ENCODE measurements at places on chromosomes 3 and 15.

DNA sequence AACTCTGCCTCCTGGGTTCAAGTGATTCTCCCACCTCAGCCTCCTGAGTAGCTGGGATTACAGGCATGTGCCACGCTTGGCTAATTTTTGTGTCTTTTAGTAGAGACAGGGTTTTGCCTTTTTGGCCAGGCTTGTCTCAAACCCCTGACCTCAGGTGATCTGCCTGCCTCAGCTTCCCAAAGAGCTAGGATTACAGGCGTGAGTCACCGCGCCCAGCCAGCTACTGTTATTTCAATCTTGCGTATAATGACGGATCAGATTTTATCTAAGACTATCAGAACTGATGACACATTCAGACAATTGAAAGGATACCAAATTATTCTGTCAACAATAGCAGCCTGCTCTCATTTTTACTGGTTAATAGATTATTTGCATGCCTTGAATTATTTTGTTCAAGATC, 612.2 kb downstream of the ZIC1 start:
- DNase-seq, result no peak

GRCh38 chr3:42014921-42015533, 53.1 kb upstream of the ULK4 start:
- no peak for DNase-seq

DNA sequence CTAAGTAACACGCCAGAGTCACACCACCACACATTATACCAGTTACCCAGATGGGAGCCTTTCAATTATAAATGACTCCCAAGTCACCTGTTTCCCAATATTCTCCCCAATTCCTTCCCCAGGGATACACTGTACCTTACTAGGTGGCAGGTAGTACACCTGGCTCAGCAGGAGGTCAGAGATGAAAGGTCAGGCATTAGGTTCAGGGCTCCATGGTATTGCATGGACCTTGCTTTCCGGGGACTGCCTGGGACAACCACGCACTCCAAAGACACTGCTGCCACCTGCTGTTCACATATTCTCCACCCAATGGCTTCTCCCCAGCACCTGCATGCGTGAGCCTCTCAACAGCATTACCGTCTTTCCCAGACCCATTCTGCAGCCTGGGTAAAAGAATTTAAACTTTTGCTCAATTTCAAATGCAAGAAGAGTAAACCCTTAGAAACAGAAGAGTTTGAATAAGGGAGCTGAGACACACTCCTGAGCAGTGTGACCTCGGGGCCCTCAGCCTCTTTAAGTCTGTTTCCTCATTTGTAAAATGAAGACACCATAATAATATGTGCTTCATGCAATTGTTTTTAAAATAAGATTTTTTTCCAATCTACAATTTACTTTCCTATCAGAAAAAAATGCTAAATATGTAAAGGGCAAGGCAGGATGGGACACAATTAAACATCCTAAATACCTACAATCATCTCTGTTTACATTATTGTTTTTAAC, 28.0 kb upstream of the LACTB start:
- DNase-seq, result no peak

DNA sequence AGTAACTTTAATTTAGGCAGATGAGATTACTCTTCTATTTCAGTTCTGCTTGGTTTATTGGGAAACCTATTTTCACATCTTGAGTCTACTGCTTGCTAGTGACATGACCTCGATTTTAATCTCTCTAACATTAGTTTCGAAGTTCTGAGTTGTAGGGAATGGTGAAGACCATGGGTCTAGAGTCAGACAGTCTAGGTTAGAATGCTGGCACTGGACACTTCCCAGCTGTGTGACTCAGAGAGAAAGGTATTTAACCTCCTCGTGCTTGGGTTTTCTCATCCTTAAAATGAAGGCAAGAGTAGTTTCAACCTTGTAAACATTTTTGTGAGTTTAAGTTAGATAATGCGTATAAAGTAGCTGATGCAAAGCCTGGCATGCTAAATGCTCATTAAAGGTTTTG, 422.1 kb downstream of the GRM7 start:
- DNase-seq, result no peak

DNA sequence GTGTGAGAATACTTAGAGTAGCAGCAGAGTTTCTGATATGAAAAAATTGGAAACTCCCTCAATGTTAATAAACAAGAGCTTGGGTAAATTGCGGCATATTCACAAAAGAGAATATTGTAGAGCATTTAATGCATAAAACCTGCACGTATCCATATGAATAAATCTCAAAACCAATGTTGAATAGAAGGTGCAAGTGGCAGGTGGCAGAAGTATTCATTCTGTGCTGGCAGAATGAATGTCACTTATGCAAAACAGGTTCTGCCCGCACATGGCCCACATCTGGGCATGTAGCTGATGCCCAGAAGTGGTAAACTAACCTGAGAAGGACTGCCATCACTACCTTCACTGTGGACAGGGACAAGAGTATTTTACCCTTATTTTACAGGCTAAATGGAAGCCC, 14.1 kb upstream of the PRSS50 start:
- no peak for DNase-seq

DNA sequence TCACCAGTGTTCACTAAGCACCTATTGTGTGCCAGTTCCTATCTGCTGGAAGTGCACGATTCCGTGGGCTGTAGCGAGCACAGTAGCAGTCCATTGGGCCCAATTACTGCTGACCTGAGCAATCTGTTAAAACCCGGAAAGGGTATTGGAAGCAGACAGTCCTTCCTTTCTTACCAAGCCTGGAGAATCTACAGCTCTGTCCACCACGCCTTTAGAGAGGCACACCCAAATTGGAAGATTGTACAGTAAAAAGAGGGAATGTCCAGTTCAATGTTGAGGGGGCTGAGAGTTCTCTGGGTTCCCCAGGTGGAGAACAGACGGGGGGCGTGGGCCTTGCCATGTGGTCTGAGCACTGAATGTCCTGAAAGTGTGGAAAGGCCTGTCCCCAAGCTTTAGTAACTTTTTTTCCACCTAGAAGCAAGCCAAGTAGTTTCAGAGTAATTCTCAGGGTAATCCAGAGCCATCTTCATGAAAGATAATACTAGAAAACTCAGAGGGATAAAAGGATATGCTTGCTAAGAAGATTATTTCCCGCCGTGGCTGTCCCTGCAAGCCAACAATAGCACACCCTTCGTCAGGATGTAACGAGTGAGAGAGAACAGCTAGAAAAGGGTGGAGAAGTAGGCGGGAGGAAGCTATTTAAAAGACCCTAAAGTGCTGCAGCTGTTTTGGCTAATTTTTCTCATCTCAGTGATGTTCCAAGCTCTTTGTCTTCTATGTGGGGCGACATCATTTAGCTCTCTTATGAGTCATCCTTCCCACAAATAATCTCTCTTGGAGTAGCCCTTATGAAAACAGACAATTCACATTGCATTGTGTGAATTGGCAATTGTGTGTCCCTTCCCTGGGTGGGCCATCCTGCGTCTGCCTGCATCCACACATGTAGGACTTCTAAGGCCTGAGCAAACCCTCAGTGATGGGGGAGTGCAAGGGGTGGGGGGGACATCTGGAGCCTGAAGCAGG, 181.0 kb downstream of the ATG7 start:
- peak; percentile 26 for DNase-seq

DNA sequence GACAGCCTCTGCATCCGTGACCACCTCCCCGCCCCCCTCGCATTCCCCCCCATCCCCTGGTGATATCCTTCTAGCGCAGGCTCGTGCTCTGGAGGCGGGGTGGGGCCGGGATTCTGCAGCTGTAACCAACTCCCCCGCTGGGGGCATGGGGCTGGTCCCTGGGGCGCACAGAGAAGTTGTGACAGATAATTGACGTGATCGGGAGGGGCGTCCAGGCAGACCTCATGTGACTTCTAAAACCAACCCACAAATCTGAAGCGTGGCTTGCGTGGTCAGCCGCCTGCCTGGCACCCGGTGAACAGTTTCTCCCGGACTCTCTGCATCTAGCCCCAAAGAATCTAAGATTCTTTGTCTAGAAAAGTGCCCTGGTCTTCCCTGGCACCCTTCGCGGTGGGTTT, 100.6 kb upstream of the IGF1R start:
- no peak for DNase-seq

- no peak for DNase-seq
Measured at GRCh38 chr3:66106788-66107187, 68.1 kb upstream of the MAGI1 start.

- DNase-seq, result no peak
Measured at GRCh38 chr3:34920806-34921205, 718.5 kb upstream of the ARPP21 start.
